ENCODE measurements at places on chromosomes 4 and X.

- DNase-seq: no peak
These were observed 58.2 kb downstream of the NAA11 start for GRCh38 chr4:79267671-79268070.

GRCh38 chr4:182835006-182835740, 82.0 kb downstream of the DCTD start:
- DNase-seq: no peak

DNA sequence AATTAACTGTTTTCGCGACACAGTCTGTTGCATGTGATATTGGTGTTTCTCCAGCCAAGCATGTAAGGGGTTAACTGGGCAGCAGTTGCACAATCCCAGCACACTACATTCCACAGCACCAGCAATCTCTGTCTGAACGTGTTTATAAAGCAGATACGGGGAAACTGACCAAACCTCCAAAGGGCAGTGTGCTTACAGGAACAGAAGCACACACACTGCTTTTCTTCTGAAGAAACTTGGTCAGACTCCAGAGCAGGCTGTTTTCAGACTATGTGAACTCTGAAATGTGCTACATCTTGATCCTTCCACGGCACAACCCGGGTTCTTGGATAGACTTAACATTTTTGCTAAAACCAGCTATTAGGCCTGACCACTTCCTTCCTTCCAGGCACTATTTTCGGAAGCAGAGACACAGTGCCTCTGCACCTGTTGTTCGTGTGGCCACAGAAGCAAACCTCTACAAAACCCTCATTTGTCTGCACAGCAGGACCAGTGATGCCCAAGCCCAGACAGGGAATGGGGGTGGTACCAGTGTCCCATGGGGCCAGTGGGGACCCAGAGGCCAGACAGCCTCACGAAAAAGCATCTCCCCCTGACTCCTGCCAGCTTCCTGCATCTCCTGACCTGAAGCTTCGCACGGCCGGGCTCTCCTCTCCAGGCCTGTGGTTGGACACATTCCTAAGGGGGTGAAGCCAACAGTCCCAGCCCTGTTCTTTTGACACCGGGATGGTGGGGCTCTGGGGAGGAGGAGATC, 90.1 kb downstream of the IRF2 start:
- DNase-seq: no peak

DNA sequence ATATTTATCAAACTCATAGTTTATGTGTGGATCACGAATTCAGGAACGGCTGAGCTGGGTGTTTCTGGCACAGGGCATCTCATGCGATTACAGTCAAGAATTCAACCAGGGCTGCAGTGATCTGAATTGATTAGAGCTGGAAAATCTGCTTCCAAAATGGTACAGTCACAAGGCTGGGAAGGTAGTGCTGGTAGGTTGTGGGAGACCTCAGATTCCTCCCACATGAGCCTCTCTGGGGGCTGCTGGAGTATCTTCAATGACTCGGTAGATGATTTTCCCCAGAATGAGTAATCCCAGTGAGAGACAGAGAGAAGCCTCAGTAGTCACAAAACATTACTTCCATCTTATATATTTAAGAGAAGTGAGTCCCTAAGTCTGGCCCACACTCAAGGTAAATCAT, 36.2 kb upstream of the PRDX4 start:
- DNase-seq: no peak

DNA sequence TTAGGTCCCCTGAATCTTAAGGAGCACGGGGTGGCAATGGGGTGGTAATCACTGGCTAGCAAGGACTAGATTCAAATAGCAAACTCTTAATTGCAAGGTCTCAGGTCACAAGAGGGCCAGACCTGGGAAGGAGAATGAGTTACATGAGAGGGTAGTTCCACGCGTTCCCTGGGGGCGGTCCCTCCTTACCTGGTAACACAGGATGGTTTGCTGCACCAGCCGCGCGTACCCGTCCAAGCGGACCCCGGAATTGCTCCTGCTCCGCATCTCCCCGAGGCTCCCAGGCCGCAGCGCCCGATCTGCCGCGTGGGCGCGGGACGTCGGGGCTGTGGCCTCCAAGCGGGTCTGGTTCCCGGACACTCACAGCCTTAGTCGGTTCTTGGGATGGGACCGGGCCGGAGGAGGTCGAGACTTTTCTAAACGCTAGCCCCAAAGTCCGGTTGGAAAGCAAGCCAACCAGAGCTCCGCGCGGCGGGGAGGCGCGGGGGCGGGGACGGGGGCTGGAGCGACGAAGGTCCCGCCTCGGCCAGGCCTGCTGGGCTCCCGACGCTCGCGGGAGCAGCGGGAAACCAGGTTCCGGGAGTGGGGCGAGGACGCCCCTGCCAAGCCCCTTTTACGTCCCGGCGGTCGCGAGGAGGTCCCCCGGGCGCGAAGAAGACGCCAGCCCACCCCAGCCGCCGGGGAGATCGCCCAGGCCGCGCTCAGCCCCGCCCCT, at the start of gene PHKA2:
Gene PHKA2 (minus strand): TSS at position 449 of the 715 bp plus-strand sequence. CDS start 182 bp downstream, at position 267.
- DNase-seq: no peak

DNA sequence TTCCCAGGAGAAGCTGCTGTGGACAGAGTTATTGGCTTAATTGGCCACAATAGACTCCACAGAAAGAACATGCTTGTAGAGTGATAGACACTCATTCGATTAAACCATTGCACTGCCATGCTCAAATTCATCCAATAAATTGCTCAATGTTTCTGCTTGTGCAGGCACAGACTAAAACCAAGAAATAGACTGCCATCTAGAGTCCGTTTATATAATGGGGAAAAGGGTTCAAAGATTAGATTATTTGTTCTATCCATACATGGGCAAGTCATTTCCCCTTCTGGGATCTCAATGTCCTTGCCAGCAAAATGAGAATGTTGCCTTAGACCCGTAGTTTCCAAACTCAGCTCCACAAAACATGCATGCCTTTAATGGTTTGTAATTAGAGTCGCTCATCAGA, 8.7 kb downstream of the SMIM10 start:
- DNase-seq: peak; percentile 28

- no peak for DNase-seq
These were observed 3.4 kb upstream of the CYBB start for GRCh38 chrX:37776283-37776986.

DNA sequence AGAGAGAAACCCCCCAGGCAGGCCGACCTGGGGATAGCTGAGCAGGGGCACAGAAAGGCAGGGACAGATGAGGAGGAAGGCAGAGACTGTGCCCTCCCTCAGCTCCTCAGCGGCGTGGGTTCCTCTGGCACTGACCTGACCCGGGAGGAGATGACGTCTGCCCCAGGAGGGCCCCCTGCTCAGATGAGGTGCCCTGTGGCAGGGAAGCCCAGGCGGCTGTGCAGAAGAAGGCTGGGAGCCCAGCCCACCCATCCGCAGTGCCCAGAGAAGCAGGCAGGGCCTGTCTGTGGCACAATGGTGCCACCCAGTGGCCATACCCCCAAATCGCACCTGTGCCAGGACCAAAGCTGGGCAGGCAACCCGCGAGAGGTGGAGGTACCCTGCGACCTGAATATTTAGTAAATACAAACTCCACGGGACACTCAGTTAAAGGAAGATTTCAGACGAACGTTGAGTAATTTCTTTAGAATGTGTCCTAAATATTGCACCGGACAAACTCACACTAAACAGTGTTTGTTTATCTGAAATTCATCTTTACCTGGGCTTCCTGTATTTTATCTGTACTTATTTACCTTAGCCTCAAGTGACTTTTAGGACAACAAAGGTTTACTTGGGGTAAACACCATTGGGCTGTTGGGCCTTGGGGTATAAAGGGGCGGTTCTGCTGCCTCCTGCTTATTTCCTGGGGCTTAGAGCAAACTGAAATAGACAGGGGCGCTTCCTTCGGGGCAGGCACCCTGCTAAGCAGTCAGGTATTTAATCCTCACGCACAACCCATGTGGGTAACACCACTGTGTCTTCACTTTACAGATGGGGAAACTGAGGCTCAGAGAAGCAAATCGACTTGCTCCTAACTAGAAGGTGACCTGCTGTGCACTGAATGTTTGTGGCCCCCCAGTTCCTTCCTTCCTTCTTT, 46.5 kb upstream of the HMX1 start:
- no peak for DNase-seq
